ENCODE measurements at places on chromosomes 2 and 18. TPM values are rescaled to one million over a fixed set of nuclear protein-coding genes. Genes with fewer than 3 reads are reported as not detected.

Gene CACNB4
- total RNA-seq, result 2.2 TPM

Gene NTSR2
- total RNA-seq, result not detected

Gene TLX2
- not detected for total RNA-seq

Gene RIOK3
- total RNA-seq, result 57.0 TPM

Gene ITM2C
- total RNA-seq, result 70.2 TPM

Gene RASGRP3
- total RNA-seq, result 2.6 TPM

Gene C2orf80
- not detected for total RNA-seq

Gene FOXD4L1
- 0.50 TPM for total RNA-seq

Gene HADHB
- 358 TPM for total RNA-seq

Gene ACMSD
- total RNA-seq, result not detected

Gene REG1B
- total RNA-seq, result not detected

Gene ASB3
- 19.3 TPM for total RNA-seq

- no peak for ATAC-seq
Measured at GRCh38 chr18:59150236-59150635, 10.6 kb downstream of the SEC11C start.

GRCh38 chr2:215917953-215918620 is 95.3 kb downstream of the MREG start:
- no peak for ATAC-seq

- ATAC-seq, result no peak
Measured at GRCh38 chr2:69225933-69226332, 161.1 kb downstream of the GFPT1 start.

DNA sequence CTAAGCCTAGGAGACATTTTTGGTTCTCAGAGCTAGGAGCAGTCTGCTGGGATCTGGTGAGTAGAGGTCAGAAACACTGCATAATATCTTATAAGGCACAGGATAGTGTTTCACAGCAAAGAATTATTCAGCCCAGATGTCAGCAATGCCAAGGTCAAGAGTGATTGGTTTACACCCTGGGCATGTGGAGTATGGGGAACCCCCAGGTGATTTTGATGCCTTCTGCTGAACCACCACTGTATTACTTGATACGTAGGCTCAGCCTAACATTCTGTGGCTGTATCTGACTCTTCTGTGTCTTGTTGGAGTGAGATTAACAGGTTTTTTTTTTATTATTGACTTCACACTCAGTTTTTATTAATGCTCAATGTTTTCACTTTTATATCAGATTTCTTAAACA is 6.0 kb downstream of the DDX18 start:
- ATAC-seq, result no peak

DNA sequence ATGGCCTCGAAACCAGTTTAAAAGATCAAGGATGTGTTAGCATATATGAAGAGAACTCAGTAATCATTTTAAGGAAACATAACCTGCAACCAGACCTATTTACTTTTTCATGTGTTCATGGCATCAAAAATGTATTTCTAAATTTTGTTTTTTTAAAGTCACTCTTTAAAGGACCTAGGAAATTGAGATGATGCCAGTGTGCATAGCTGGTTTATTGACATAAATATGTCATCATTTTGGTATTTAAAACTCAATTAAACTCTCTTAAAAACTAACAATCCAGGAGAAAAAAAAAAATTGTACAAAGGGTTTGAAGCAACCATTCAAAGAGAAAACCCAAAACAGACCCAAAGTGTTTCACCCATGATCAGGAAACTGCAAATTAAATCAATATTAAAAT is 198.9 kb upstream of the RND3 start:
- ATAC-seq, result no peak

DNA sequence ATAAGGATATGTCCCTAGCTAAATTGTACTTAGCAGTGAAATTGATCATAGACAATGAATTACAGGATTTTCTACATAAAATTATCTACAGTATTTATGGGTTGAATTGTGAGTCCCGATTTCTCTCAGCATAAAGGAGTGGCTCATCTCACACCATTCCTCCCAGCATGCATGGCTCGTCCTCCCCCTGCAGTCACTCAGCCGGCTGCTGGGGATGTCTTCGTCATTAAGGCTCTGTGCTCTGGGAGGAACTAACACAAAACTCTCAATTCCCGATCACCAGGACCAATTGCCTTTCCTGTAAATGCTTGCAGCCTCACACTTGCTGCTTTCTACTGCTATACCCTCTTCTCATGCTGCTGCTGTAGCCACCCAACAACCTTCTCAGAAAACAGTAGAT is 75.9 kb downstream of the TXNL1 start:
- no peak for ATAC-seq

GRCh38 chr2:72098935-72099334 is 48.7 kb downstream of the CYP26B1 start:
- ATAC-seq, result no peak

- no peak for ATAC-seq
Measured at GRCh38 chr18:22355598-22355997, 62.1 kb downstream of the CTAGE1 start.

DNA sequence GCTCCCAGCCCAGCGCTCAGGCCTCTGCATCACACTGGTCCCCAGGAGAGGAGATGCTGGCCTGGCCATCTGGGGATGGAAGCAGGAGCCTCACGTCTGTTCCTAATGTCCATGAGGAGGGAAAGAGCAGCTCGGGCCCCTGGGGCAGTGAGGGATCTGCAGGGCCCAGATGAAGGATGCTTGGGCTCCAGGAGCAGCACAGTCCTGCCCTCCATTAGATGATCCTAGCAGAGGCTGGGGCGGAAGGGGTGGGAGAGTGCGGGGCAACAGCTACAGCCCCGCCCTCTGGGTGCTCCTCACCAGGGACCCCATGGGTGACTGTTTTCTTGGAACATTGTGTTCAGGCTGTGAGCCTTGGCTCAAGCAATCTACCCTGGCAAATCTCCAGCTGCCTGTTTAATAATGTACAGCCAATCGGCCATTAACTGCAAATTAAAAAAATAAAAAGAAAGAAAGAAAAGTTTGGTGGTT is 49.7 kb downstream of the TNS1 start:
- ATAC-seq, result peak; percentile 71

DNA sequence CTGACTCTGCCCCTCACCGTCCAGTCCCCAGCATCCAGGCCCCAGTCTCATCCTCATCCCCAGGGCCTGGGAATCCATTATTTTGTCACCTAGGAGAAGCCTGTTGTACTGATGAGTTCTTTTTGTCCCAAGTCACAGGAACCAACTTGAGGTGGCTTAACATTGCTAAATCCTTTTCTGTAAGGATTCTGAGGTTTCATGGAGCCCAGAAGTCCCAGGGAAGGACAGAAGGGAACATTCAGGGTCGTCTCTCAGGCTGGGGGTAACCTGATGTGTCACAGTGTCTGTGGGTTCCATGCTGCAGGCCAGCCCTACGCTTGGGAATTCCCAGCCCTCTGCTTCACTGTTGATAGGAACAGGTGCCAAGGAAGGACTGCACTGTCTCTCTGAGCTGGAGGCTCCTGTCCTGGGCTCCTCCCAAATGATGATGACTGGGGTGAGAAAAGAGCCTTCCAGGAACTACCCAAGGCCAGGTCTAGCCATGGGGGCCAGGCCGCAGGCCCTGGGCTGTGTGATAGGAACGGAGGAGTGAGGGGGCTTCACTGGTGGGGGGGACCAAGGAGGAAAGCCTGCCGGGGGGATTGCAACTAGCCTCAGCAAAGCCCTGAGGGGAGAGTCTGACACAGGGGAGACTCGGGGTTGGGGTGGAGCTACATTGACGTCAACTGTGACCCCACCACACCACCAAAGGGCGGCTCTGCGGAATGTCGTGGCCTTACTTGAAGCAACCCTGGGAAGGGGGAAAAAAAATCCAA is 145.7 kb downstream of the SMAD7 start:
- no peak for ATAC-seq

- no peak for ATAC-seq
Measured at GRCh38 chr2:108616751-108617161, 82.5 kb downstream of the LIMS1 start.

DNA sequence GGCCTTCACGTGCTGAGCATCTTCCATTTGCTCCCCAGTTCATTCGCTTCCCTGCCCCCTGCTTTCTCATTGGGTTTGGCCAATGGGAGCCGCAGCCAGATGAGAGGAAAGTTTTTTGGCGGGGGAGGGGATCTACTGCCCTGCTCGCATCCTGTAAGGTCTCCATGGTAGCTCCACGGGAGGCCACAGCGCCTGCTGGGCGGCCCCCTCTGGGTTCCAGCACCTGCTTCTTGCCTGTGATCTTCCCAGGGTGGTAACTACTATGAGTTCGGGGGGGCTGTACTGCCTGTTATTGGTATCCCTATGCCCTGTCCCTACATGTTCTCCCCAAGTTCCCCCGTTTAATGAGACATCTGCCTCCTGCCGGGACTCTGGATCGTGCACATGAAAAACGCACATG is 57.2 kb downstream of the INPP5D start:
- ATAC-seq, result no peak

DNA sequence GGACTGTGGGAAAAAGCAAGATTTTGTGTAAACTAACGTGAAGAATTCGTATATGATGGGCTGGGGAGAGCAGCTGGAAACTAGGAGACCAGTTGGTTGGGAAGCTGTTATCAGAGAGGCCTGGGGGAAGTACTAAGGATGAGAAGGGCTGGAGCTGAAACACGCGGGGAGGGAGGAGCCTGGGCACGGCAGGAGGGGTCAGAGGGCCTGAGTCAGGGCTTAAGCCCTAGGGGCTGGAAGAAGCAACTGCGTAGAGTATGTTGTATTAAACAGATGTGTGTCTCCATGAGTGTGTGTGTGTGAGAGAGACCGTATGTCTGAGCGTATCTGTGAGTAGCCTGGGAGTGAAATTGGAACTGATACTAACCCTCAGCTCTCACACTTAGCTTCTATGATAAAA is 8.4 kb downstream of the POMC start:
- no peak for ATAC-seq

GRCh38 chr2:154032220-154032619 is 160.5 kb downstream of the GALNT13 start:
- ATAC-seq, result no peak

- ATAC-seq, result no peak
Measured at GRCh38 chr2:205852457-205852856, 170.2 kb downstream of the NRP2 start.

- ATAC-seq, result no peak
Measured at GRCh38 chr2:156321243-156321904, 11.1 kb downstream of the NR4A2 start.
